ENCODE measurements at places on chromosomes 16 and 17. TPM values are rescaled to one million over a fixed set of nuclear protein-coding genes. Genes with fewer than 3 reads are reported as not detected.
A peak's percentile ranks its signal among the peaks of the same experiment; 100 is the strongest.

GRCh38 chr17:46180892-46181274 is 12.3 kb downstream of the KANSL1 start:
- H3K4me1 ChIP-seq = peaks cover 47% of the 10 kb centered on the region
- H3K27ac ChIP-seq = peak overlapping the region; percentile 1
- no peaks in the 10 kb centered on the region for H3K27me3 ChIP-seq
- H3K36me3 ChIP-seq = no peaks in the 10 kb centered on the region
- no peak for DNase-seq

- H3K27me3 ChIP-seq = peaks cover 22% of the 10 kb centered on the region
- H3K4me1 ChIP-seq = no peaks in the 10 kb centered on the region
- no peak overlapping the region for H3K4me3 ChIP-seq
- no peak for DNase-seq
- no peak overlapping the region for H3K27ac ChIP-seq
Measured at GRCh38 chr16:73319737-73320136, 271.8 kb upstream of the ZFHX3 start.

GRCh38 chr16:2809149-2809760 is 7.8 kb upstream of the PRSS21 start:
- peaks cover 9% of the 10 kb centered on the region for H3K4me1 ChIP-seq
- H3K36me3 ChIP-seq = no peaks in the 10 kb centered on the region
- H3K4me3 ChIP-seq = no peak overlapping the region
- no peak overlapping the region for H3K27ac ChIP-seq
- no peak for DNase-seq
- peaks cover 3% of the 10 kb centered on the region for H3K27me3 ChIP-seq

GRCh38 chr16:89261691-89262563 is 44.4 kb downstream of the ZNF778 start:
- no peak for DNase-seq
- H3K36me3 ChIP-seq = peaks cover 11% of the 10 kb centered on the region
- no peak overlapping the region for H3K27ac ChIP-seq
- H3K27me3 ChIP-seq = peaks cover 5% of the 10 kb centered on the region
- peaks cover 8% of the 10 kb centered on the region for H3K4me1 ChIP-seq

- H3K27me3 ChIP-seq = no peaks in the 10 kb centered on the region
- H3K27ac ChIP-seq = peak overlapping the region; percentile 86
- DNase-seq = peak; percentile 67
- H3K4me1 ChIP-seq = peaks cover 38% of the 10 kb centered on the region
- no peaks in the 10 kb centered on the region for H3K36me3 ChIP-seq
Measured at GRCh38 chr16:69566981-69567680, 1.4 kb downstream of the NFAT5 start.

- no peak overlapping the region for H3K4me3 ChIP-seq
- H3K27ac ChIP-seq = no peak overlapping the region
- no peak for DNase-seq
- no peaks in the 10 kb centered on the region for H3K27me3 ChIP-seq
Measured at GRCh38 chr16:56836410-56837230, 28.4 kb upstream of the SLC12A3 start.

GRCh38 chr16:17237350-17237944 is 233.3 kb downstream of the XYLT1 start:
- no peak for DNase-seq
- H3K36me3 ChIP-seq = no peaks in the 10 kb centered on the region
- H3K27me3 ChIP-seq = no peaks in the 10 kb centered on the region
- no peak overlapping the region for H3K27ac ChIP-seq
- H3K4me3 ChIP-seq = no peak overlapping the region

DNA sequence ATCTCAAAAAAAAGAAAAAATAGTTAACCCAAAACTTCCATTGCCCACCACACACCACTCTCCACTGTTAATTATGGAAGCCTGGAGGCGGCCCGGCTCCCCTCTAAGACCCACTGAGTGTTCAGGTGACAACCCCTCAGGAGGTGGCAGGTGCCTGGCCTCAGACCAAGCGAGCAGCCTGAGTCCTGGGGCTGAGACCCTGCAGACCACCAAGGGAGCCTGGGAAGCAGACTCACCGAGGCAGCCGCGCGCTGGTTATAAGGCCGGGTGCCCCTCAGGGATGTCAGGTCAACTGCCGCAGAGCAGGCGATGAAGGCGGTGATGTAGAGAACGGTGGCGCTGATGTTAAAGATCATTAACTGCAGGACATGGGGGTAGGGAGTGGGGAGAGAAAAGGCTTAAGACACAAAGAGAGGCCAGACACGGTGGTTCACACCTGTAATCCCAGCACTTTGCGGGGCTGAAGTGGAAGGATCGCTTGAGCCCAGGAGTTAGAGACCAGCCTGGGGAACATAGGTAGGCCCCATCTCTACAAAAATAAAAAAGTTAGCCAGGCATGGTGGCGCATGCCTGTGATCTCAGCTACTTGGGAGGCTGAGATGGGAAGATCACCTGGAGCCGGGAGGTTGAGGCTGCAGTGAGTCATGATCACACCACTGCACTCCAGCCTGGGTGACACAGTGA is 13.3 kb downstream of the ARL2BP start:
- DNase-seq = no peak
- H3K4me1 ChIP-seq = peaks cover 9% of the 10 kb centered on the region
- H3K27me3 ChIP-seq = no peaks in the 10 kb centered on the region
- no peak overlapping the region for H3K4me3 ChIP-seq
- no peaks in the 10 kb centered on the region for H3K36me3 ChIP-seq
- H3K27ac ChIP-seq = no peak overlapping the region

- no peaks in the 10 kb centered on the region for H3K4me1 ChIP-seq
- no peak for DNase-seq
- H3K27ac ChIP-seq = no peak overlapping the region
- no peaks in the 10 kb centered on the region for H3K27me3 ChIP-seq
Measured at GRCh38 chr16:87701078-87701460, 64.7 kb downstream of the KLHDC4 start.

- H3K4me1 ChIP-seq = no peaks in the 10 kb centered on the region
- DNase-seq = no peak
- H3K27ac ChIP-seq = no peak overlapping the region
- no peak overlapping the region for H3K4me3 ChIP-seq
Measured at GRCh38 chr17:18905226-18905625, 46.7 kb upstream of the SLC5A10 start.

DNA sequence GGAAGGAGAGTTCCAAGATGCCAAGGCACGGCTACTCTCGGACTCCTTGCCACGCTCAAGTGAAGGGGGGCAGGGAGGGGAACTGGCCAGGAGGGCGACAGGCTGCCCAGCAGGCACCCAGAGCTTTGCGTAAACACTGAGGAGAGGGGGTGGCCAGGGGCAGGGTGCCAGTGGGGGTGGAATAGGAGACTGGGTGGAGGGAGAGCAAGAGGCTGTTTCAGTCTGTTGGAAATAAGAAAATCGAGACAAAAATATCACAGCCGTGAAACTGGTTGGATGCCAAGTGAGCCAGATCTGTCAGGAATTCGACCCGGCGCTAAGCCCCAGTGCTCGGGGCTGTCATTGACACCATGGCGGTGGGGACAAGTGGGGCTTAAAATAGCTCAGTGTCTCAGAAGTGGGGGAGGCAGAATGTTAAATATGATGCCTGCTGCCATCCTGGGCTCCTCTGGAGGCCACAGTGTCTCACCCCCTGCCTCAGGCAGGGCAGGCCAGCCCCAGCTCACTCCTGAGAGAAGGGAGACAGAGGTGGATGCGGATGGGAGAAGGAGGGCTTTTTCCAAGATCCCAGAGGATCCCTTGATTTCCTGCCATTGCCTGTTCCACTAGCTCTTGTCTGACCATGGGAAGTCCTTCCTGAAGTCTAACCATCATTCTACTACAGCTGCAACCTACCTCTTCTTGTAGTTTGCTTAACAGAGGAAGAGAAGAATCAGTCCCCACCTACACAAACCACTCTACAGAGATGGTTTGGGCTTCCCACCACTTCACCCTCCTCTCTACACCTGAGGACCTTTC is 9.5 kb downstream of the PNMT start:
- no peak for DNase-seq
- H3K36me3 ChIP-seq = no peaks in the 10 kb centered on the region
- H3K4me1 ChIP-seq = no peaks in the 10 kb centered on the region
- no peak overlapping the region for H3K4me3 ChIP-seq
- no peak overlapping the region for H3K27ac ChIP-seq

DNA sequence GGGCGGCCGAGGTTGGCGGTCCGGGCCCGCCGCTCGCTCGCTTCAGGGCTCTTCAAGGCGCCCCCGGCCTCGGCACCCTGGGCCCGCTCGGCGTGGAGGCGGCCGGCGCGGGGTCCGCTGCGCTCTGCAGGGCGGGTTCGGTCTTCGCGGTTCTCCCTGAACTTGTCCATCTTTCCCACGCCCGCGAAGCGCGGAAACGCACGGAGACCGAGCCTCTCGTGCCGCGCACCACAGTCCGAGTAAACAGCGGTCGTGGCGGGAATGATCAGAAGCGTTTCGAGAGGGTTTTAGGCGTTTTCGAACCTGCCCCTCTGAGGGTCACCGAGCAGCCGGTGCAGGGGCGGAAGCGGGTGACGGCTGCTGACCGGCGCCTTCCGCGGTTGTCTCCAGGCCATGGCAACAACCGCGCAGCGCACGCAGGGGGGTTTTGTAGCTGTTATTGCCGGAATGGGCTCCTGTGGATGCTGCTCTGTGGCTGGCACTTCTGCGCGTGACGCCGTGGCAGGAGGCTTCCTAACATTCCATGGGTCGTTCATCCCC is 414 bp downstream of the NARF start:
- H3K27me3 ChIP-seq = no peaks in the 10 kb centered on the region
- peak overlapping the region; percentile 100 for H3K27ac ChIP-seq

- H3K27me3 ChIP-seq = peaks cover 73% of the 10 kb centered on the region
- H3K27ac ChIP-seq = no peak overlapping the region
- no peaks in the 10 kb centered on the region for H3K36me3 ChIP-seq
Measured at GRCh38 chr16:87603684-87604633, 1.7 kb downstream of the JPH3 start.

DNA sequence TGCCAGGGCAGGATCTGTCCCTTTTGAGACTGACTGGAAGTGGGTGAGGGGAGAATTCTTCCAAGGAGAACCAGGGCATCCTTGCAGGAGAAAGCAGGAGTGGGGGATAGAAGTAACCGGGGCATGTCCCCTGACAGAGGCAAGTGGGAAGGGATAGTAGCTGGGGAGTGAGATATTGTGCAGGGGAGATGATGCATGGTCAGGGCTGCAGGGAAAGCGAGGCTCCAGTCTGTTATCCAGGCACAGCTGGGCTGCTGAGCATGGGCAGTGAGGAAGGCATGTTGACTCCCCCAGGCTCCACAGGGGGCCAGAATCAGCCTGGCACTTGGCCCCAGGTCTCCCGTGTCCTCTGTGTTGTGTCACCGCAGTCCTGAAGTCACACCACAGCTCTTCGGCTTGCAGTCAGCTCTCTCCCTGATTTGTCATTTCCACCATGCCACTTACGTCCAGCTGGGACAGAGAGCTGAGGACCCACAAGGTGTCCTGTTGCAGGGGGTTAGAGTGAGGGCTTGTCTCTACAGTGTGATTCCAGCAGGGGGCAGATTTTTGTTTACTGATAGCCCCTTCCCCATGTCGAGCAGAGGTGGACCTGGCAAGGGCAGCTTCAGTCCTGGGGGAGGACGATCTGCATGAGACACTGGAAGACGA is 40.9 kb downstream of the B9D1 start:
- H3K27me3 ChIP-seq = no peaks in the 10 kb centered on the region
- peaks cover 15% of the 10 kb centered on the region for H3K4me1 ChIP-seq
- no peak for DNase-seq
- peaks cover 8% of the 10 kb centered on the region for H3K36me3 ChIP-seq
- no peak overlapping the region for H3K4me3 ChIP-seq

DNA sequence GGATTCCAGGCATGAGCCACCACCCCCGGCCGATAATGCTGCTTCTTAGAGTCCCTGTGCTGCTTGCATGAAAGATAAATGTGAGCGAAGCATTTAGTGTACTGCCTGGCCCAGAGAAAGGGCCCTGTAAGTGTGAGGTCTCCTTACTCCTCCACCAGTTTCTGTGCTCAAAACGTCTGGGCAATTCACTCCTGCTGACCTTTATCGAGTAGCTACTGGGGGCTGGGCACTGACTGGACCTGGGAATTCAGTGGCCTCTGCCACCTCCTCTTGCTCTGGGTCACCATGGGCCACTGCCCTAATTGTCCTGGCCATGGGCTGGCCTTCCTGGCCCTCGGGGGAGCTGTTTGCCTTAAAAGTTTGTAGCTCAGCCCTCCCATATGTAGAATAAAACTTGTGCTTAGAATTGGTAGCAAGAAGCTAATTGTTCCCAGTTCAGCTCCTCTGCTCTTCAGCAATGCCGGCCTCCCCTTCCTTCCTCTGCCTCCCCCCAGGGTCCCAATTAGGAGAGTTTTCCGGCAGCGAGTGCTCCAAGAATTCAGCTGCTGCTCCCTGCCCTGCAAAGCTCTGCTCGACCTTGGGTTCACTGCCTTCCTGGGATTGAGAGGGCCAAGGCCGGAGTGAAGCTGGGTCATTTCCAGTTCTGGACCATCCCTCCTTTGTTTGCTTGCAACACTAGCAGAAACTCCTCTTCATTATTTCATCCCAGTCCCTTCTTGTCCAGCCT is 98.9 kb upstream of the CDC42EP4 start:
- no peak for DNase-seq
- no peaks in the 10 kb centered on the region for H3K36me3 ChIP-seq
- no peak overlapping the region for H3K27ac ChIP-seq
- no peaks in the 10 kb centered on the region for H3K27me3 ChIP-seq
- no peak overlapping the region for H3K4me3 ChIP-seq

DNA sequence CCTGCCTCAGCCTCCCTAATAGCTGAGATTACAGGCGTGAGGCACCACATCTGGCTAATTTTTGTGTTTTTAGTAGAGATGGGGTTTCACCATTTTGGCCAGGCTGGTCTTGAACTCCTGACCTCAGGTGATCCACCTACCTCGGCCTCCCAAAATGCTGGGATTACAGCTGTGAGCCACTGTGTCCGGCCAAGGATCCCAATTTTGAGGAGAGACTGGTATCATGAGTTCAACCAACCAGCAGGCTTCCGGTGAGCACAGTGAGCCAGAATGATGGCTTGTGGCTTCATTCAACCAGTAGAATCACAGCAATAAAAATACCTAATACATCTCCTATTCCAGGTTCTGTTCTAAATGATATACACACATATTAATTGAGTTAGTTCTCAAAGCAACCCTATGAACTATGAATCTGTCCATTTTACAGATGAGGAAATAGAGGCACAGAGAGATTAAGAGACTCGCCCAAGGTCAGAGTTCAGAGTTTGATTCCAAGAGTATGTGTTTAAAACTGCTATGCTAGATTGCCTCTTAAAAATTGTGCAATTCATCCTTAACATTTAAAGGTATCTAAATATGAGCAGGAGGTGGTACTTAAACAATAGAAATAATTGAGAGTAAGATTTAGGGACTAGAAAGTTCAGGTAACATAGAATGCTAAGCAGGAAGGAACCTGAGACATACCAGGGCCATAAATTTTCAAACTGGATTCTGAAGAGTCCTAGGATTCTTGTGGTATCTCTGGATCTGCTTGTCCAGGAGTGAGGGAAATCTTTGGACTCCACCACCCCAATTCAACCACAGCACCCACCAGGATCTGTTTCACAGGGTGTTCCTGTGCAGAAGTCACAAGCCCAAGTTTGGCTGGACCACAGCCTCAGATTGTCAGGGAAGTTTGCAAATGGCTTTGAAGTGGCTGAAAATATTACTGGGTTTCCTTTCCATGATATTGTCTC is 25.1 kb downstream of the CCDC42 start:
- H3K36me3 ChIP-seq = no peaks in the 10 kb centered on the region
- H3K27ac ChIP-seq = no peak overlapping the region
- H3K4me1 ChIP-seq = no peaks in the 10 kb centered on the region

CLEC19A gene
- not detected for total RNA-seq

BLMH gene
- total RNA-seq = 94.3 TPM

PYDC1 gene
- total RNA-seq = not detected

SLFN14 gene
- total RNA-seq = not detected

ALOX15B gene
- 0.17 TPM for total RNA-seq

ATP6V0D1 gene
- 56.5 TPM for total RNA-seq

SHISA6 gene
- 40.0 TPM for total RNA-seq

SKAP1 gene
- total RNA-seq = not detected

IRF8 gene
- 0.19 TPM for total RNA-seq

CD300C gene
- total RNA-seq = not detected

KCNH6 gene
- not detected for total RNA-seq

HAPSTR1 gene
- 83.8 TPM for total RNA-seq

NOS2 gene
- total RNA-seq = 0.67 TPM

CEP95 gene
- 72.9 TPM for total RNA-seq

OR4D1 gene
- not detected for total RNA-seq
